Spleen (tissue), 13 donors: ENCODE measurements at places on chromosomes 4 and X. TPM values are rescaled to one million over a fixed set of nuclear protein-coding genes. Genes with fewer than 3 reads are reported as not detected.

GRCh38 chr4:16759931-16760582 lies 138.4 kb downstream of the LDB2 start:
- no peak overlapping the region for H3K4me3 ChIP-seq
- no peak for DNase-seq
- H3K27ac ChIP-seq: no peak overlapping the region
- peaks cover 4% of the 10 kb centered on the region for H3K36me3 ChIP-seq

DNA sequence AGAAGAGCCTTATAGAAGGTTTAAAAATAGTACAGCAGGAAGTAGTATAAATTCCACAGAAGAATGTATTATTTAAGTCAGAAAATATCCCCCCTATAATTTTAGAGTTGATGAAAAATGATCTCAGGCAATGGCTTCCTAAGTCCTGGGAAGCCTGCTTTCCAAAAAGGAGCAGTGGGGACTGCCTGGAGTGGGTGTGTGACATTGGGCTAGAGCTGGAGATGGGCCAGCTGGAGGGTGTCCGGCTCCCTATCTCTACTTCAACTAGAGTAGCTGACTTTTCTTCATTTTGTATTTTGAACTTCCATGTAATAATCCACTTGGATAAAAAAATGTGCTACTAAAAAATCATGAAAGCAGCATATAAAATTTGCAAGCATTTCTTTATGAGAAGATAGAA lies 253.9 kb downstream of the ANK2 start:
- H3K27me3 ChIP-seq: no peaks in the 10 kb centered on the region
- H3K4me1 ChIP-seq: no peaks in the 10 kb centered on the region
- no peaks in the 10 kb centered on the region for H3K36me3 ChIP-seq

DNA sequence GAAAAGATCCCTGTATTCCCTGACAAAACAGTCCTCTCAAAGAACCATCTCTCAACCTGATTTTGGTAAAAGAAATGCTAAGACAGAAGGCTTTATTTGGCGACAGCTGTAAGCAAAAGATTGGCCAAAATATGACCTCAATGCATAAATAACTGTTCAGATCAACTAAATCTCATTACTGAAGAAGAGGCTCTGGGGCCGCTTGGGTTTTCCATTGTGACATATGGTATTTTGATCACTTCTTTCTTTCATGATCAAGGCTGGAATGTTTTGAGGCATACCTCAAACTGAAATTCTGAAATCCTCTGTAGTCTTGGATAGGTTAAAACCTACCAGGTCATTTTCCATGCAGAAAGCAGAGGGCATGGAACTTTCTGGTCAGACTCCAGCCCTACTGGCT lies 106.3 kb downstream of the C4orf51 start:
- H3K4me1 ChIP-seq: no peaks in the 10 kb centered on the region
- DNase-seq: no peak
- H3K27ac ChIP-seq: no peak overlapping the region
- H3K36me3 ChIP-seq: peaks cover 5% of the 10 kb centered on the region
- H3K27me3 ChIP-seq: no peaks in the 10 kb centered on the region
- no peak overlapping the region for H3K4me3 ChIP-seq

GRCh38 chr4:145496292-145496691 lies 14.6 kb downstream of the SMAD1 start:
- no peaks in the 10 kb centered on the region for H3K27me3 ChIP-seq
- no peak for DNase-seq
- peaks cover 36% of the 10 kb centered on the region for H3K4me1 ChIP-seq
- H3K4me3 ChIP-seq: no peak overlapping the region

DNA sequence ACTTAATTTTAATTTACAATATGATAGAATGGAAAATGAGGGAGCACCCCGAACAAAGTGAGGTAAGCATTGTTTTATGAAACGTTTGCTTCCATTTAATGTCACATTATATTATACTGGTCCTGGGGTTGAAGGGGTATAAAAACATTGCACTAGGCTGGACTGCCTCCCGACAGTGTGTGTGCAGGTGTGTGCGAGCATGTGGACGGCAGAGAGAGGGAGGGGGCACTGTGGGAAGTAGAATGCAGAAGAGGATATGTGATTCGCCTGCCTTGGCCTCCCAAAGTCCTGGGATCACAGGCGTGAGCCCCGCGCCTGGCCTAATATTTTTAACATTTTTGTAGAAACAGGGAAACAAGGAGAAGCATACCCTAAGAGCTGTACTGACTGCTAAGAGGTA lies 36.0 kb downstream of the IRF2 start:
- H3K27me3 ChIP-seq: no peaks in the 10 kb centered on the region
- H3K27ac ChIP-seq: peak overlapping the region; percentile 68
- no peak overlapping the region for H3K4me3 ChIP-seq

- no peaks in the 10 kb centered on the region for H3K36me3 ChIP-seq
- no peaks in the 10 kb centered on the region for H3K27me3 ChIP-seq
- H3K4me3 ChIP-seq: peak overlapping the region; percentile 36
Observed at GRCh38 chrX:40108959-40109287, 11.2 kb upstream of the BCOR start.

GRCh38 chr4:169438057-169438480 lies 167.3 kb upstream of the SH3RF1 start:
- H3K36me3 ChIP-seq: peaks cover under 1% of the 10 kb centered on the region
- no peak overlapping the region for H3K27ac ChIP-seq
- H3K4me1 ChIP-seq: no peaks in the 10 kb centered on the region
- H3K27me3 ChIP-seq: no peaks in the 10 kb centered on the region
- H3K4me3 ChIP-seq: no peak overlapping the region
- DNase-seq: no peak

GRCh38 chr4:104901438-104901837 lies 245.2 kb upstream of the TET2 start:
- no peaks in the 10 kb centered on the region for H3K27me3 ChIP-seq
- DNase-seq: no peak
- no peak overlapping the region for H3K4me3 ChIP-seq
- H3K36me3 ChIP-seq: no peaks in the 10 kb centered on the region

GRCh38 chr4:176780995-176781738 lies 11.6 kb downstream of the VEGFC start:
- no peaks in the 10 kb centered on the region for H3K4me1 ChIP-seq
- no peaks in the 10 kb centered on the region for H3K36me3 ChIP-seq
- H3K27me3 ChIP-seq: no peaks in the 10 kb centered on the region
- H3K4me3 ChIP-seq: no peak overlapping the region

DNA sequence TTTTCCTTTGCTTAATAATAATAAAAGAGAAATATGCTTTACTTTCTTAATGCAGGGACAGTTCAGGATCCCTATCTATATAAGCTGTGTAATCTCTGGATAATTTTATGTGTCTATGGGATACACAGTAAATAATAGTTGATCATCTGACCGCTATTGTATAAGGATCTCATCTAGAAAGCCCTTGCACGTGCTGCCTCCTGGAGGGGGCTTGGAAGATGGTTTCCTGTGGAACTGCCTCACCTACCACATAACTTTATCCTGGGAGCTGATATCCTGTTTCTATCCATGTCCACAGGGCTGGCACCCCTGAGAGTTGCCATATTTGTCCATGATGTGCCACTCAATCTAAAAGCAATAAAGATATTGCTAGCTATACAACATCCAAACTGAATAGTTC lies 139.3 kb upstream of the FRMPD4 start:
- H3K27ac ChIP-seq: no peak overlapping the region
- no peaks in the 10 kb centered on the region for H3K4me1 ChIP-seq
- H3K4me3 ChIP-seq: no peak overlapping the region
- no peaks in the 10 kb centered on the region for H3K36me3 ChIP-seq
- no peaks in the 10 kb centered on the region for H3K27me3 ChIP-seq

DNA sequence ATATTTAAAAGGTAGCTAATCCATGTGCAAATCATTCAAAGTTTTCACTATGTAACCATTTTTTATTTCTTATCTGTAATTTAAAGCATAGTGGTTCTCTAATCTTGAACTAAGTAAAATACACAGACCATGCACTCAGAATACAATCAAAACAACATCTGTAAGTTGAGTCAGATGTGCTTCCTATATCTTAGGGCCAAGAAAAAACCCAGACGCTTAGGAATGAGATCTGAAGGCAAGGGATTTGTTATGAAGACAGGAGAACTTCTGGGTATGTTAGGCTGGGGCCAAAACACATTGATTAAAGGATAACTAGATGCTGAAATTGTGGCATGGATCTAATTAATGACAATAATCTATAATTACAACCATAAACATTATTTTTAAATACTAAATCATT lies 120.3 kb downstream of the PDE5A start:
- no peak for DNase-seq
- H3K27ac ChIP-seq: no peak overlapping the region
- H3K4me1 ChIP-seq: no peaks in the 10 kb centered on the region
- no peak overlapping the region for H3K4me3 ChIP-seq

- DNase-seq: no peak
- H3K27ac ChIP-seq: no peak overlapping the region
- no peaks in the 10 kb centered on the region for H3K36me3 ChIP-seq
- H3K27me3 ChIP-seq: no peaks in the 10 kb centered on the region
Observed at GRCh38 chrX:31962256-31962655, 890.4 kb upstream of the FTHL17 start.

DNA sequence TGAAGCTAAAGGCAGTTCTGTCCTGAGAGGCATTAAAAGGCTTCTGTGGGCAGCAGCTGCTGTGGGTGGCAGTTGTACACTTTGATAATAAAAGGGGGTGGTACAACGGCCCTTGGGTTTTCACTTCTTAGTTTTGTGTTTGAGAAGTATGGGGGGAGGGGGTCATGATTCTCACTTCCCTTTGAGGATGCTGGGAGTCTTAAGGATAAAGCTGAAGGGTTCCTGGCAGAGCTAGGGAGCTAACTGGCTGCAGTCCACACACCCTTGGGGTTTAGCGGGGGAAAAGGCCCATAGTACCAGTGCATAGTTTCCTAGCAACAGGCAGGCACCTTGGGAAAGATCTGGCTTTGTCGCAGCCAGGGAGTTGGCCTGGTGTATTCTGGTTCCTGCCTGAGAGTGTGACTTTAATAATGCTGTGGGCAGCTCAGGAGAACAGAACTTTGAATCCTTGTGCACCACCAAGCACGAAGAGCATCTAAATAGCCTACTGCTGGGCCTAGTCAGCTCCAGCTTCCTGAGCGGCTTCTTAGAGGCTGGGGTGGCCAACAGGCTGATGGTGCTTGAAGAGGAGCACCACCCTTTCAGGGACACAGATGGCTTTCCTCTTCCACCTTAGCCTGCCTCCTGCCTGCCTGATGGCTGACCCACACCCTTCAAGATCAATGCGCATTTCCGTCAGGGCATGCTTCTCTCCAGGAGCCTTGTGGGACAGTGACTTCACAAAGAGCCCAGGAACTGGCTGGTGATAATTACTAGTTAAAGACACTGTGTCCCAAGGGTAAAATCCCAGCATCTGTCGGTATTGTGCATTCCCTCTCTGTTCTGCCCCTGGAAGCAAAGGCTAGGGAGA lies 12.5 kb downstream of the ZBTB33 start:
- no peaks in the 10 kb centered on the region for H3K27me3 ChIP-seq
- peaks cover 12% of the 10 kb centered on the region for H3K4me1 ChIP-seq
- no peak overlapping the region for H3K27ac ChIP-seq
- no peak overlapping the region for H3K4me3 ChIP-seq
- no peak for DNase-seq

GRCh38 chr4:174545268-174545667 lies 23.0 kb upstream of the HPGD start:
- H3K4me3 ChIP-seq: no peak overlapping the region

DNA sequence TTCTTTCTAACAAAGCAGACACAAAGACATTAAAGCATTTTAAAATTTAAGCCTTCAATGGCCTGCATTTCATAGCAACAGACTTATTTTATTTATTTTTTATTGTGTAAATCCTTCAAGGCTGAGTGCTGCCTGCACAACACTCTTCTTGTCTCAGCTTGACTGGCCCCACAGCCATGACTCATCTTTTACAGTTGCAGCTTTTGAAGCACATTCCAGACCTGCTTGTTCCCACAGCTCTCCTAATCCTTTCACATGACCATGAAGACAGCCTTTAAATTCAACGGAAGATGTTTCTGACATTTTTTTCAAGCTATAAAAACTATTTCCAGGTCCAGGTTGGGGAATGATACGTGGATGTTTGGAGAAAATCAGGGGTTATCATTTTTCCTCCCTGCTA lies 276.9 kb upstream of the TACR3 start:
- no peak overlapping the region for H3K27ac ChIP-seq
- H3K36me3 ChIP-seq: no peaks in the 10 kb centered on the region
- H3K27me3 ChIP-seq: no peaks in the 10 kb centered on the region

DNA sequence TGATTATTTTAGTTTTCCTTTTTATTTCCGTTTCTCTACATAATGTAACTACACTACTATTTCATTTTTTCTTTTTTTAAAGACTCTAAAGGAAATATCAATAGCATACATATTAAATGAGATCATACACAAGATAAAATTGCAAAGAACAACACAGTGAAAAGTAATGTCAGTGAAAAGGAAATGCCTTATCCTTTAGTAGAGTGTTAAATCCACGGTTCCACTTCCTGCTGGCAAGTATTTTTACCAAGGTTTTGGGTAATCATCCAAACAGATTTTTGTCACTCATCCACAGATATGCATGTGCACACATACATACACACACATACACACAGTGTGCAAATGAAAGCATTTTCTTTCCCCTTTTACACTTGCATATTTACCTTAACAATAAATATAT lies 548.9 kb downstream of the PPP4R3C start:
- H3K36me3 ChIP-seq: no peaks in the 10 kb centered on the region
- DNase-seq: no peak
- H3K4me1 ChIP-seq: no peaks in the 10 kb centered on the region
- H3K4me3 ChIP-seq: no peak overlapping the region
- no peak overlapping the region for H3K27ac ChIP-seq

GRCh38 chrX:150680974-150681373 lies 12.2 kb upstream of the MTMR1 start:
- H3K4me3 ChIP-seq: no peak overlapping the region
- no peaks in the 10 kb centered on the region for H3K27me3 ChIP-seq
- no peak overlapping the region for H3K27ac ChIP-seq

GUF1 gene
- total RNA-seq: 18.4 TPM

VCX3A gene
- not detected for total RNA-seq

GIMD1 gene
- not detected for total RNA-seq

BMPR1B gene
- 1.9 TPM for total RNA-seq

RBM10 gene
- 38.4 TPM for total RNA-seq

RTL3 gene
- not detected for total RNA-seq

GPR119 gene
- not detected for total RNA-seq

PNMA6A gene
- total RNA-seq: 0.63 TPM

PASD1 gene
- total RNA-seq: not detected
